Activated T-helper 2 cell treated with anti-CD3 and anti-CD28 coated beads, Interferon-gamma antibody, Interleukin-2, Interleukin-4, amounts not matched to agents 10 μg/mL and 5 μg/mL and 100 μg/mL, durations not matched to agents 14 hours and 24 hours and 36 hours (primary cell): ENCODE measurements at places on chromosomes 2 and 18. TPM values are rescaled to one million over a fixed set of nuclear protein-coding genes. Genes with fewer than 3 reads are reported as not detected.
A peak's percentile ranks its signal among the peaks of the same experiment; 100 is the strongest.

- peak; percentile 26 for DNase-seq
Measured at GRCh38 chr2:169141713-169142352, 72.5 kb downstream of the DHRS9 start.

DNA sequence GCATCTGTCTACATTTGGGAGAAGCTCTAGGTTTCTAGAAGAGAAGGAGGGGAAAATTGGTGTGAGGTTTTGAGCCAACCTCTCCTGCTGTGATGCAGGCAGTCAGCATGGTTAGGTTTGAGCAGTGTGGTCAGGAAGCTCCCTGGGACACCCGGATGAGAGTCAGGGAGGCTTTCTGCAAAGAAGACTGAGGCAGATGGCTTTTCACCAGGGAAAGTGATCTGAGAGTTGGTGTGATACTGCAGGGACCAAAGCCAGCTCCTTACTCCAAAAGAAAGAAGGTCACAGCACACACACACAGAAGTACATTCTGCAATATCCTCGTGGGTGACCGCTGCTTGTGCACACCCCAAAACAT, 75.8 kb upstream of the BCL11A start:
- no peak for DNase-seq

- DNase-seq: no peak
Measured at GRCh38 chr2:144935191-144935590, 415.3 kb upstream of the ZEB2 start.

GRCh38 chr18:45686891-45687611, 36.9 kb upstream of the SLC14A1 start:
- peak; percentile 64 for DNase-seq

DNA sequence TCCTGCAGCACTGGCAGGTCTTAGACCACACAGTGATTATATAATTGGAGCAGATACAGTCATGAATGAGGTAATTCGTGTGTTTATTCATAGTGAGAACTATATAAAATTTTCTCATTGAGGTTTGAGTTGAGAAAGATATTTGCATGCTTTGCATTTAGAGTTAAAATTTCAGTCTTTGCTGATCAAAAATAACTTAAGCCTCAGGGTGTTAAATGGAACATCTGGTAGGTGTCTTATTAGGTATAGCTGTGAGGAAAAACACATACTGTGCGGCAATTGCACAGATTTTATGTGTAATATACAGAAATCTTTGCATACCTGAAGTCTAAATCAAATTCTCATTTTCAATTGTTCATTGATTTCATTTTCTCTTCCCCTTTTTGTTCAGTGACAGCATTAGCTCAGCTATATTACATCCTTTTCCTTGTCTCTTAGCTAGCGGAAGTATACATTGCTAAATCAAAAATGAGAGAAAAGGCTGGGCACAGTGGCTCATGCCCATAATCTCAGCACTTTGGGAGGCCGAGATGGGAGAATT, 21.2 kb downstream of the GORASP2 start:
- no peak for DNase-seq

- DNase-seq: no peak
Measured at GRCh38 chr18:48550101-48550729, 11.4 kb downstream of the CTIF start.

DNA sequence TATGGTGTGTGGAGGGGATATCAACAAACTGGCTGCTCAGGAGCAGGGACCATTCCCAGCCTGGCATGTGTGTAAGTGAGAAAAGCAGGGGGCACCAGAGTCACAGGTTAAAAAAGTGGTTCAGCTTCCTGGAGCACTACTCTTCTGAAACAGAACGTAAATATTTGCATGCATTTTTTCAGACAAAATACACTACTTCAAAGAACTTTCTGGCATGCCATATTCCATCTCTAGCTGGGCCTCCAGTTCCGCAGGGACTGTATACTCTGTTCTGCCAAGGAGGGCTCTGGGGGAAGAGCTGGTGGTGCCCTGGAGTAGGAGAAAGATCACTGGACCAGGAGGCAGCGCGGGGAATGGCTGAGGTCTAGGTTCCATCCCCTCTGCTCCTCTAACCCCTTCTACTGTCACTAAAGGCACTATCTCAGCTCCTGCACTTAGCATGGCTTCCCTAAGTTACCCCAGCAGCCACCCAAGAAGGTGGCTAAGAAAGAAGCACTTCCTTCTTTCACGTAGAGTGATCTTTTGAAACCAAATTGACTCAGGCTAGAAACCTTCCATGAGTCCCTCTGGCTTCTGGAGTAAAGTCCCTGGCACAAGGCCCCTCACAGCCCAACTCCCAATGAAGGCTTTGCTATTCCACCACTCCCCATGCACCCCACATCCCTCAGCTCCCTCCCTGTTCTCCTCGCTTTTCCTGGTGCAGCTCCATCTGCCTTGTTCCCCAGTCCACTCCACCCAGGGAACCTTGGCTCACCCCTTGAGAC, 57.6 kb upstream of the CABLES1 start:
- DNase-seq: no peak

DNA sequence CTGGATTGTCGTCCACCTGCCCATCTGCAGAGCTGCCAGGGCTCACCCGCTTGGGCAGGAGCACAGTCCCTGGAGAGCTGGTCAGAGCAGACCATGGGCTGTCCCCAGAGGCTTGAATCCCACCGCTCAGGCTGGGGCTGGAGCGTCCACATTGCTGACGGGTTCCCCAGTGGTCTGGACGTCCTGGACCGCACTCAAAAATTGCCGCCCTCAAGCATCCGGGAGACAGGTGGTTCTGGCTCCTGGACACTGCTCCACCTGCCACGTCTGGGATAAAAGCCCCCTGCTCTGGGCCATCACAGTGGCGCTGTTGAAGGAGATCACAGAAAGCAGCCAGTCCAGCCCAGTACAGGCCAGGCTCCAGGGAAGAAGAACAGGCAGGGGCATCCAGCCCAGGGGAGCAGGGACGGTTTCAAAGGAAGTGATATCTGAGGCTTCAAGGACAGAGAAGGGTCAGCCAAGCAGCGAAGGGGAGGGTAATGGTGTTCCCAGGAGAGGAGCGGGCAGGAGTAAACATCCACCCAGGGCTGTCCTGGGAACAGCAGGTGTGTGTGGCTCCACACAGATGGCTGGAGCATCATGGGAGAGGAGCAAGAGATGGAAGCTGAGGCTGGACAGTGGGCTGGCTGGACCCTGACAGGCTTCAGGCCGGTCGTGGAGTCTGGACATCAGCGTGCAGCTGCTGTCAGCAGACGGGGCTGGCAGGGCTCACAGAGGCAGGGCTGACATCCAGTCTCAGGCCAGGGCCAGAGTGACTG, 21.9 kb upstream of the ID2 start:
- DNase-seq: no peak

CTIF gene
- total RNA-seq: 7.0 and 7.5 TPM in 2 replicates

FKBP1B gene
- 1.1 and 2.1 TPM in 2 replicates for total RNA-seq

MAP4K3 gene
- total RNA-seq: 19.3 and 22.7 TPM in 2 replicates
